PC-3 (cell line): ENCODE measurements at places on chromosomes 7 and 10. TPM values are rescaled to one million over a fixed set of nuclear protein-coding genes. Genes with fewer than 3 reads are reported as not detected.

The GTF2IRD1 gene
- 14.9 and 21.9 TPM in 2 replicates for total RNA-seq

The TCF7L2 gene
- 14.3 and 16.1 TPM in 2 replicates for total RNA-seq

The MCU gene
- 16.4 and 21.5 TPM in 2 replicates for total RNA-seq

The GIMAP7 gene
- total RNA-seq: not detected in 2 replicates

The CCL24 gene
- not detected in 2 replicates for total RNA-seq

The NKX2-3 gene
- total RNA-seq: 0.07 TPM in 1 of 2 replicates, not detected in the other

DNA sequence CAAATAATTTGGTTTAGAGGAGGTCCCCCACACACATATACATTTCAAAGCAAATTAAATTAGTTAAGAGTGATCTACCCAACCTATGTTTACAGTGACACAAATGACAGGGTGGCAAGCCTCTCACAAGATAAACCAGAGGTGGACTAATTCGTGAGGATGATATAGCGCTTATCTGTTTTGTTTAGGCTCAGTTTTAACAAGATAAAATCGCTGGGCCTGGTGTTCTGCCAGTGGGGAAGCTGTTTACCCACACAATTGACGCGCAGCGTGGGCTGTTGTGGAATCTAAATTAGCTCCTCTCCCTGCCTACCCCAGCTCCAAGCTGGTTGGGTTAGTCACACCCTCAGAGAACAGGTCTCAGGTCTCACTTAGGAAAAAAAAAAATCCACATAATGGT, 16.7 kb upstream of the PLXNA4 start:
- no peak for DNase-seq

DNA sequence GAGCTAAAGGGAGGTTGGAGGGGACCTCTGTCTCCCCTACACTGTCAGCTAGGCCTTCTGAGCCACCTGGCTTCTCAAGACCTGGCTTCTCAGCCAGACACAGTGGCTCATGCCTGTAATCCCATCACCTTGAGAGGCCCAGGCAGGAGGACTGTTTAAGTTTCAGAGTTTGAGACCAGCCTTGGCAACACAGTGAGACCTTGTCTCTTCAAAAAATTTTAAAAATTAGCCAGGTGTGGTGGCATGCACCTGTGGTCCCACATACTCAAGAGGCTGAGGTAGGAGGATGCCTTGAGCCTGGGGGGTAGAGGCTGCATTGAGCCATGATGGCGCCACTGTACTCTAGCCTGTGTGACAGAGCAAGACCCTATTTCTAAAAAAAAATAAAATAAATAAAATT, 33.1 kb downstream of the PIP4K2A start:
- DNase-seq: no peak

DNA sequence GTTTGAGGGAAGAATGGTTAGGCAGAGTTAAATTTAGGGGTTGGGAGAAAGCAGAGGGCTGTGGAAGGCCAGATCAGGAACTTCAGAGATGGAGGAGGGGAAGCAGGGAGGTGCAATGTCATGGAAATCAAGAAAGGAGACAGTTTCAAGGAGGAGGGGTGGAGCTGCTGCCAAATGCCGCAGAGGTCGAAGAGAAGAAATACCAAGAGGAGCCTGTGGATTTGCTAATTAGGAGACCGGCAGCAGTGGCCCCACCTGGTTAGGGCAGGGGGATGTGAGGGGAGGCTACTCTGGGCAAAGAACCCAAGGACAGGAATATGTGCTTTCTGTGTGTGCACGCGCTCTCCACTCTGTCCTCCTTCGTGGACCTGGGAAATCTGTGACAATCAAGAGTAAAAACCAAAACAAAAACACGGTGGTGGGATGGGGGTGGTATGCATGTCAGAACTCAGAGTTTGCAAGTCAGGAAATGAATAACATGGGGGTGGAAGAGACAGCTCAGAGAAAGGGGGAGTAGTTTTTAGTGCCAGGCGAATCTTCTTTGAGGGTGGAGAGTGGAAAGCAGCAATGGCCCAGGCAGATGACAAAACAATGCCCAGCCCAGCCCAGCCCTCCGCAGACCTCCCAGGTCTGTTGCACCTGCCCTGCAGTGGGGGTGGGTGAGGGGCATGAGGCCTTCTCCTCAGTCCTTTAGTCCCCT, 102.9 kb upstream of the PAX2 start:
- no peak for DNase-seq

DNA sequence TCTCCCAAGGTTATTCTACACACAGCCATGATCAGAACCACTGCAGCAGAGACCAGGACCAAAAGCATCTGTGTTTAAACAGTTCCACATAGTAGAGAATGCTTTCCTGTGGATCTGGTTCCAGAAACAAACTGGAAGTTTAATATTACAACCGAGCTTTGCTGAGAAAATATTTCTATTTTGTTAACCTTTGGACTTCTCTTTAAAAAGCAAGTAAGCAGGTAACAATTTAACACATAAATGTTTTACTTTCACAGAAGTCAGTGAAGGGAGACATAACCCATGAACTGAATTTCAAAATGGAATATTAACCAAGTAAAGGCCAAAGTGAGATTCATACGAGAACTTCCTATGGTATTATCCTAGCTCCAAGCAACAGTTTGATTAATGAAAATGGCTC, 98.6 kb upstream of the PHYHIPL start:
- DNase-seq: no peak

DNA sequence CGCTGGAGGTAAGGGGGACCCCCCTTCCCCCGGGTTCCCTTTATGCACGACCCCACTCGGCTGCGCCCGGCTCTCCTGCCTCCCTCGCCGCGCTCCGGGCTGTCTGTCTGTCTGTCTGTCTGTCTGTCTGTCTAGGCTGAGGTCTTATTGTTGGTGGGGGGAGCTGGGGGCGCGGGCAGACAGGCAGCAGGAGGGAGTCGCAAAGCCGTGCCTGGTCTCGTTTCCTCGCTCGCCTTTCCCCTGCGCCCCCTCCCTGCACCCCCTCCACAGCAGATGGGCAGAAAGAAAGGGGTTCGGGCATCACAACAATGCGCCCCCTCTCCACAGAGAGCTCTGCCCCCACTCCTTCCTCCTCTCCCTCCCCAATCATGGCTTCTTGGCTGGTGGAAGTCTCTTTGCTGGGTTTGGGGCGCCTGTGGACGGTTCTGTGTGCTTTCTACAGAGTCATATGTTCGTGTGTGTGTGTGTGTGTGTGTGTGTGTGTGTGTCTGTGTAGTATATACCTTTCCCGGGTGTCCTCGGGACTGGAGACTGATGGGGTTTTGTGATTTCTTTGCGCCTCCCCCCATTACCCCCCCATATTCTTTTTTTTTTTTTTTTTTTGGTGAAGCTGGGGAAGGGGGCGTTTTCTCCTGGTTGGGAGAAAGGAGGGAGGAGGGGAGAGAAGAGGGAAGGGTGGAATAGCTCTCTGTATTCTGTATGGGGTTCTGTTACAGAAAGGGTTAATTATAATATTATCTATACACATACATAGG, 1.9 kb downstream of the AUTS2 start:
- DNase-seq: no peak

DNA sequence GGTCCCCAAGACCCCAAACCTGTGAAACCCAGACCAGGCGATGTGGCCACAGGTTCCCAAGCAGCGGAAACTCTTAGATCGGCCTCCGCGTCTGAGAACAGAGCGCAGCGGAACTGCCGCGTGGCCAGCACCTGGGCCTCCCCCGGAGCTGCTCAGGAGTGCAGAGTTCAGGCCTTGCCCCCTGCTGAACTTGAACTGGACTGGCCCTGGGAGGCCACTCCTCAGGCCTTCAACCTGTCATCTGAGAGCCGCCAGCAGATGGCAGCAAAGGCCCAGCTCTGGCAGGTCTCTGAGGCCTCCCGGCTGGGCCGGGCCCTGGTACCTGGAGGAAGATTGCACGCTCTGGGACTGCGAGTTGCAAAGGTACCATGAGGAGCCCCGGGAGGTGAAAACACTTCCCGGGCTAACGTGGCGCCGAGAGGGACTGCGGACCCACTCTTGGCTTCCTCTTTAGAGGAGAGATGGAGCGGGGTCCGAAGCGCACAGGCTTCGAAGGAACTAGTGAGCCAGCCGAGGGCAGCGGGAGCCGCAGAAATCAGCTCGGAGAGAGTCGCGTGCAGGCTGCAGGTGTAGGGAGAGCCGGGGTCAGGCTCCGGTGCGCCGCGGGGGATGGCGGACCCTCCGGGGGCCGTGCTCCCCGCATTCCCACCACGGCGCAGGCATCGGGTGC, 89.2 kb downstream of the PAXIP1 start:
- peak; percentile 78 for DNase-seq

GRCh38 chr7:37348982-37349381, 99.7 kb downstream of the ELMO1 start:
- no peak for DNase-seq

DNA sequence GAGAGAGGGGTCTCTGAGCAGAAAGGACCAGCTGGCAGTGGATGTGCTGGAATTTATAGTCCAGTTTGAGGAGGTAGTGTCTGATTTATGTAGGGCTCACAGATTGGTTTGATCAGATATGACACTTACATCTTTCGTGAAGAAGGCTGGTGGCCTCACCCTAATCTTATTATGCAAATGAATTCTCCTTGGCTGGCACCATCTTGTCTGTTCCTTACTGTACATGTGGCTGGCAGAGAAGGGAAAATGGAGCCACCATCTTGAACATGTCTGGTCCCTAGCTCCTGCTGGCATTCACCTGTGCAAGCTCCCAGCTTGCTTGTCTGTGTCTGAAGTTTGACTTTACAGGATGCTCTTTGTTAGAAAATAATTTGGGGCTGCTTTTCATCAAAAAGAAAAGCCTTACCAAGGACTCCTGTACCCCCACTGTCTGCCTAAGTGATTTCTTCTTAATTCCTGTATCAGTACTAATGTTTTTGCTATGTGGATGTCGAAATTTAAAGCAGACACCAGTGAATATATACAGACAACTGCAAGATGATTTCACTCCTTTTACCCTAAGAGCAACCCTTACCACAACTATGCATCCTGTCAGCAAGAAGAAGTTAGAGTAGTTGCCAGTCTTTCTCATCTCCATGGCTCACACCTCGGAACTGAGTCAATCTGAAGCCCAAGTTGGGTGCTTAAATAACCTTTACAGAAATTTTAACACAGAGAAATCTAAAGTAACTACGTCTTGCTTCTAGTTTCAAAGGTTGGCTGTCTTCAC, 322.0 kb upstream of the SEMA3D start:
- no peak for DNase-seq

DNA sequence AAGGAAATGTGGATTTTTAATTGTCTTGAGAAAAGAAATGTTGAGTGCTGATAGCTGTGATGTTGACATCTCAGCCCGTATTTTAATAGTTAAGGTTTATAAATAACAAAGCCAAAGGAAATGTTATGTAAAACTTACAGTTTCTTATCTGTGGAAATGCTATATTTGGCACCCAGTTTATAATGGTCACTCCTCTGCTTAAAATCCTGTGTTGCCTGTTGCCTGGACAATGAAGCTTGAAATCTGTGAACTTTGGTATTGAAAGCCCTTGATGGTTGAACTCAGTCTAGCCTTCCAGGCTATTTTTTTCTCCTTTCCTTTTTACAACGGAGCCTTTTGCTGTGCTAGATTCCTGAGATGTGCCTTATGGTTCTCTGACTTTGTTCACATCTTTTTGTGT, 46.5 kb downstream of the MCU start:
- no peak for DNase-seq

- DNase-seq: no peak
These were observed 2.8 kb upstream of the TRRAP start for GRCh38 chr7:98875501-98875900.

DNA sequence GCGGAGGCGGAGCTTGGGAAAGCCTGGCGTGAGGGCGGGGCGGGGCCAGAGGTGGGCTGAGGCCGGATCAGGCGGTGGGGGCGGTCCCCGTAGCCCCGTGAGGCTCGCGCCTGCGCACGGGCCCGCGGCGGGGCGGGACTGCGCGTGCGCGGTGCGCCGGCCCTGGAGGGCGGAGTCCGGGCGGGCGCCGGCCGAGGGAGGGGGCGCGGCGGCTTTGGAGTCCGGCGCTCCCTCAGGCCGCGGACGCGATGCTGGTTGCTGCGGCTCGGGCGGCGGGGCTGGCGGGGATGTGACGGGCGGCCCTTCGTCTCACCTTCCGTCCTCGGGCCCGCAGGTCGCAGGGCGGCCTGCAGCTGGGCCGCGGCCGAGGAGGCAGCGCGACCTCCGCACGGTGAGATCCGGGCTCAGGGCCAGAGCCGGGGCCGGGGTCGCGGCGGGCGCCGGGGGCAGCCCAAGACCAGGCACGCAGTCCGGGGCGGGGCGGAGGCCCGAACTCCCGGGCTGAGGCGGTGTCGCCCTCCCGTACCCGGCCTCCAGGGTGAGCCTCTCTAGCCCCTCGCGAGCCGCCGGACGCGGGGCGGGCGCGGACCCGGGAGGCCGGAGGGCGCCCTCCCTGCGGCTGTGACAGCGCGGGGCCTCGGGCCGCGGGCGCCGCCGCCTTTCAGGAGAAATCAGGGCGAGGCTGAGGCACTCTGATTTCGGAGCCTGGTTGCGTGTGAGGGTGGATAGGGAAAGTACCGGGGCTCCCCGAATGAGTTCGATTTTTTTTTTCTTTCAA, at the start of gene CCSER2:
TSS of gene CCSER2 (plus strand) at position 172 of the 778 bp plus-strand sequence. CDS start 42,464 bp downstream, outside the sequence.
- peak; percentile 13 for DNase-seq

DNA sequence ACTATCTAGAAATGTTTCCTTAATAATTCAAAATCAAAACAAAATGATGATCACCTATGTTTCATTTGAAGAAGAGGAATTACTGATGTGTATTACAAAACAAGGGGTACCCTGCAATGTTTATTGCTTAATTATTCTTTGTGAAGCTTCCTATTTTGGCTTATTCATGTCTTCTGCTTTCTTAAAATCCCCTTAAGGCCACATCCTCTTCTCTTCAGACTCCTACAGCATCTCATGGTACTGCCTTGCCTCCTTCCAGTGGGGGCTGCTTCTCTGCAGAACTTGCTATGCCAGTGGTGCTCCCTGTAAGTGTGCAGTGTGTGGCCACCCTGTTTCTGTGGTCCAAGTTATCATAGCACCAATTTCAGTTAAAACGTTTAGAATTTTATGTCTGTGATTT, 35.0 kb downstream of the CCDC146 start:
- no peak for DNase-seq

DNA sequence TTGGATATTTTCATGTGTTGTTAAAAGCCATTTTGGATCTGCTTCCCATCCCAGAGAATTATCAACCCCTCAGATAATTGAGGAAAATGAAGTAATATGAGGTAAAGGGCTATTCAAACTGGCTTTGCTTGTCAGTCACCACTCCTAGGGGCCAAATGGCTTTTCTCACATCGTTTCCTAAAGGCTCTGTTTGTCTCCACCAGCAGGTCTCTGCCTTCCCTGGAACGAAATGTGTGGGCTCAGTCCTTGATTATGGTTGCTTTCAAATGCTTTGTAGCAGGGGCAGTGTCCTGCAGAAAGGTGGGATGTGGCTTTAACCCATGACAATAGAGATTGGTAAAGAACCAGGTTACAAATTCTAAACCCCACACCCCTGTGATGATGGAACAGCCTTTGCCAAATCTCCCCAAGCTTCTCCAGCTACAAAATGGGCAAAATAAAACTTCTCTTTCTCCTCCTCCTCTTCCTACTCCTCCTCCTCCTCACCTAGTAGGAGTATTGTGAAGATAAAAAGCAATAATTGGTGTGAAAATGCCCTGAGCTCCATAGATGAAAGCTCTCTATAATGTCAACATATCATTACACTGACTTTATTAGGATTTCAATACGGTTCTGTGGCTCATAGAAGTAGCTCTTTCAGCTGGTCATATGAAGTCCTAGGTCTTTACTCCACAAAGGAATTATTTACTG, 127.6 kb downstream of the CHN2 start:
- DNase-seq: no peak
